T-helper 22 cell (primary cell): ENCODE measurements at places on chromosomes 2 and 18.

DNA sequence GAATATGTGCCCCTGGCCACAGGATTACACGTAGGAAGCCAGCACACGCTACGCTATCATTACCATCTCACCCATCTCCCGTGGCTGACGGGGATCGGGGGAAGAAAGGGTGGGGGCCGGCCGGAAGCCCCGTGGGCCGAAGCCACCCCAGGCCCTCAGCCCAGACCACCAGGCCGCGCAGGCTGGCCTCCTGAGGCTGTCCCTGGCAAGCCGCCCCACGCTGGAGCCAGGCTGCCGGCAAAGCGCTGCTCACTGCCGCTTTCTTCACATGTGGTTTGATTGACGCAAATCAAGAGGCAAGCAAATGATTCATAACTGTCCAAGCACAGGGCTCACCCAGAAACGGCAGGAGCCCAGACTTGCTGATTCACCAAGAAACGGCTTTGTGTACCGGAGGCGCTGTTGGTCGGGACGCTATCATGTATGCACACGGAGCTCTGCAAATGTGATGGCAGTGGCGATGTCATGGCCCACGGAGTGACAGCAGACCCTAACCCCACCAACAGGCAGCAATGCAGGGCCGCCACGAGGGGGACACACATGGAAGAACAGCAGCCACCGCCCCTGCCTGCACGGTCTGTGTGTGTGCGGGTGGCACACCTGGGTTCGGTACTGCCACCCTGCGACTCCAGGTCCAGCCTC lies 125.7 kb downstream of the HDAC4 start:
- peak; percentile 82 for DNase-seq

DNA sequence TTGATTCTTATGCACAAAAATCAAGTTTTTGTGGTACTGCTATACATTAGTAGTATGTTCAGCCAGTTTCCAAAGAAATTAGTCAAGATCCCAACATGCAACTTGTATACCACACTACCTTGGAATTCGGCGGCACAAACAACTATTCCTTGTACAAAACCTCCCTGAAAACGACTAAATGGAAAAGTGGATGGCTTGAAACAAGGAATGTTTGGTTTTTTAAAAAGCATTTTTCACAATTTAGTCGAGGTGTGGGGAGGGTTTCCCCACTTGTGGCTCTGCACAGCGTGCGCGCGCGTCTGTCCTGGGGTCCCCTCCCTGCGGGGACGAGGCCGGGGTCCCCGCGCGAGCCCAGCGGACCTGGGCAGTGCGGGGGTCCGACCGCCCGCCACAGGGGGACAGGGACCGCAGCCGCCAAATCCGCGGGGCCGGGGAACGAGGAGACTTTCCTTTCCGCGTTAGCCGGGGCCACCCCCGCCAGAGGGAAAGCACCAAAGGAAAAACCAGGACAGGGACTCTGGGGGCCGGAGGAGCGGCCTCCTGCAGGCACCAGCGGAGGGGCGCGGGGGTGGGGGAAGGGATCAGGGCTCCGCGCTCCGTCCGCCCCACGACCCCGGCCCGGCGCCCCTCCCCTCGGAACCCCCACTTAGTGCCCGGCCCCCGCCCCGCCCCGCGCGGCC lies 534 bp upstream of the SOCS6 start:
- no peak for DNase-seq

GRCh38 chr18:54358495-54359040 lies 862 bp downstream of the C18orf54 start:
- no peak for DNase-seq

- DNase-seq = no peak
Measured at GRCh38 chr2:85302121-85302520, 25.7 kb downstream of the TGOLN2 start.

GRCh38 chr2:65291216-65292105 lies 63.8 kb downstream of the ACTR2 start:
- no peak for DNase-seq

DNA sequence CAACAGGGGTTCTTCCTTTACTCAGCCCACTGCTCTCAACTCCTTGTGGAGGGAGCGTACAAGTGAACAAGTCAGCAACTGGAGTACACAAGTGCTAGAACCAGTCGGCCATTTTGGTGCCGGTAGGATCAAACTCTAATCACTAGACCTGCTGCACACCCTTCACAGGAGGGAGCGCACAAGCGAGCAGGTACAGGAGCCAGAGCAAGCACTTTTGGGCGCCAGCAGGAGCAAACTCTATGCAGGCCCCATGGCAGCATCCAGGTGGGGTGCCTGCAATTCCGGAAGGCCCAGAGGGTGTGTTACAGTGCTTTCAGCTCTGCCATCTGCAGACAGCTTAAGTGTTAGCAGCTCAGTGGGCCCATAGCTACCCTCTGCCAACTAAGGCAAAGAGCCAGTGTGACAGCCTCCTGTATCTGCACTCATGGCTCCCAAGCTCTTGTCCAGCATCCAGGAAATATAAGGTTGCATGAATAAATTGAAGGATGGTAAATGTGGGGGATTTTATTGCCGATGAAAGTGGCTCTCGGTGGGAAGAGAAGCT lies 426.1 kb downstream of the DCC start:
- no peak for DNase-seq

DNA sequence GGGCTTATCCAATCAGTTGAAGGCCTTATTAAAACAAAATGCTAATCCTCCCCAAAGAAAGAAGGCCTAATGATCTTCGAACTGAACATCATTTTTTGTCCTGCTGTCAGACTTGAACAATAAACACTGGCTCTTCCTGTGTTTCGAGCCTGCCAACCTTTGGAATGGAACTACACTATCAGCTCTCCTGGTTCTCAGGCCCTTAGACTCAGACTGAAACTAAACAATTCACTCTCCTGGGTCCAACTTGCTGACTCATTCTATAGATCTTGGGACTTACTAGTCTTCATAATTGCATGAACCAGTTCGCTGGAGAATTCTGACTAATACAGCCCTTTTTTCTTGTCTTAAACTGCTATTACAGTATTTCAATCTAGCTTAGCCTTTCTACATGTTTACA lies 235.2 kb downstream of the LNPK start:
- no peak for DNase-seq

DNA sequence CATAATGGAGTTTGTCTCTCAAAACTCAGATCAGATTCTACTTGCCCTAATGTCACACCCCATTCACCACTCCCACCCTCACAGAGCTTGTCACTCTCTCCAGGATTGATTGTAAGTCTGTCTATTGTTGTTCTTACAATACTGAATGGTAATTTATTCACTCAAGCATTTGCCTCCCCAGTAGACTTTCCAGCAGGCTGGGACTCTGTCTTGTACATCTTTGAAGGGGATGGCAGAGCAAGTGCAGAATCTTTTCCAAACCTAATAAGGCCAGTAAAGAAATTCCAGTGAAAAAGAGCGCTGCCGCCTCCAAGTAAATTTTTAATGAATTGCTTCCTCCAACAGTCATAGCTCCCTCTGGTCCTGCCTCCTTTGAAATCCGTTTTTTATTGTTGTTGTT lies 56.9 kb downstream of the RBM43 start:
- DNase-seq = no peak

DNA sequence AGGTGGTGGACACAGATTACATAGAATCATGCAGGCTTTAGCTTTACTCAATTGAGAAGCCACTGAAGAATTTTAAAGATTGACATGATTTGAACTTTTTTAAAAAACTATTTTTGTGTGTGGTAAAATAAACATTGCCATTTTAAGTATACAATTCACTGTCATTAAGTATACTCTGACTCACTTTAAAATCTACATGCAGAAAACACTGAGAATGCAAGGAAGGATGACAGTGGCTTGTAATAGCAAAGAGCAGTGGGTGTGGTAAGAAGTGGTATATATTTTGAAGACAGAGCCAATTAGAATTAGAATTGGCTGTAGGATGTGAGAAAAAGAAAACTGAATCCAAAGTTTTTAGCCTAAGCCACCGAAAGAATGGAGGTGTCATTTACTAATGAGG lies 14.9 kb downstream of the TRMT61B start:
- DNase-seq = no peak

DNA sequence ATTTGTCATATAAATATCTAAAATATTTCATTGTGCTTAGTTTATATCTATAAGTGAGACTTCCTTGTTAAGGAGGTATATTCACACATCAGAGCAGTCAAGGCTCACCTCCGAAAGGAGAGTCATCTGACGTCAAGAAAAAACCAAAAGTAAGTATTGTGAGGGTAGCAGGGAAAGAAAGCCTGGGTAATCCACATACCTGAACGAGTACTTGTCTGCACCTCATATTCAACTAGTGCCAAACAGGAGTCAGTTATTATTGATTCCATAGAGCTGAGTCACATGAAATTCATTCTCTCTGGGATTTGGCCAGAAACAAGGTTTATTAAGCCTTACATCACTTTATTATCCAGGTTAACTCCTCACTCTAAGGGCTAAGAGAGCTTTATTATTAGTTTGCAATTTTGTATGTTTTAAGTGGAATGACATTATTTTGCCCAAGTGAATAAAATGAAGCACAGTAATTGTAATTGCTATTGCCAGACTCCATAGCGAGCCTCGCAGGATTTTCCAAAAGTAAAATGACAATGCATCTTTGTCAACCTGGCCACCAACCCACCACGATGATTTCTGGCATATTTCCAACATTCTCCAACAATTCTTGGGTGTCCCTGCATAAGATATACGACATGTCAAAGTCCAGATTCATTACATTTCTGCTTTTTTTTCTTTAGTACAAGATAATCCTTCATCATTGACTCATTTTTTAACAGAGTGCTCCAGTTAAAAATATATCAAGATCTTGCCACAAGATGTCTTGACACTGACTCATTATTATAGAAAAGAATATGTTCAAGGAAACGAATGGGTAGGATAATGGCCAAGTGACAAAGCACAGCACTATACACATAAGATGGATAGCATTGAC lies 1210.4 kb upstream of the ACVR2A start:
- no peak for DNase-seq

DNA sequence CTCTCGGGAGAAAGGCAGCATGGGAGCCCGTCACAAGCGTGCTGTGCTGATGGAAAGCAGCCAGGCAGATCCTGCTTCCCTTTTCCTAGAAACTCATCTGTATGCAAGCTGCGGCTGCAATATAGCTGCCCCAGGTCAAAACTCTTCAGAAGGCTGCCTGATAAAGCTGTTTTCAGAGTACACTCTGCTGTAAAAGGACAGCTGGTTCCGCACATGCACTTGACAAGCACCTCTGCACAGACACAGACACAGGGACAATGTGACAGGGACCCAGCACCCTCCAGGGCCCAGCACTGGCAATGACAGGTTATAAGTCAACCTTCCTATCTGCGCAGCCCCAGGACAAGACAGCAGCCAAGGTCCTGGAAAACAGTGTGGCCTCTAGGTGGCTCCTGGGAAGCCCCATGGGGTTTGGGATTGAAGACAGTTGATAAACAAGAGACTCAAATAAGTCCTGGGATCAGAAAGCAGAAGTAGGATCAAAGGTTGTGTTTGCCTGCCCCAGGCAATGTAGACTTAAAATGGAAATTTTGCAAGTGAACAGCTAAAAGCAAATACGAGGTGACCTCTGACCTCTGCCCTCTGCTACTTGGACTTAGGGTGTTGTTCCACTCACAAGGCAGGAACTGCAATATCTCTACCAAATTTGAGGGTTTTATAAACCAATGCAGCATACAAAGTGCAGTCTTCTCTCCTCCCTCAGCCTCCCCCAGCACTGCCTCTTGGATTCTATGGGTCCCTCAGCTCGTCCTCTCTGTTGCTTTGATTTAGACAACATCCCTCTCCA lies 16.9 kb downstream of the SLC66A2 start:
- DNase-seq = no peak

DNA sequence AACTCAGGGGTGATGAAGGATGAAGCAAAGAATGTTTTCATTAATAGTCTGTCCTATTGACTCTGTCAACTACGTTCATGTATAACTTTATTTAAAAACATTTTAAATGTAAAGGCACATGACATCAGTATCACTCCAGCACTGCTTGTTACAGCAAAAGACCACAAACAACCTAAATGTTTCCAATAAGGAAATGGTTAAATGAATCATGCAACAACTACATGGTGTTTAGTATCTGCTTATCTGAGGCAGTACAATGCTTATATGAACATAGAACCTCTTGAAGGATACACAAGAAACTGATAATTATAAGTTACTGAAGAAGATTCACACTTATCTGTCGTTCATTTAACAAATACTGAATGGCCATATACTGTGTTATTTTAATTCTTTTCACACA lies 8.4 kb downstream of the BARD1 start:
- no peak for DNase-seq

DNA sequence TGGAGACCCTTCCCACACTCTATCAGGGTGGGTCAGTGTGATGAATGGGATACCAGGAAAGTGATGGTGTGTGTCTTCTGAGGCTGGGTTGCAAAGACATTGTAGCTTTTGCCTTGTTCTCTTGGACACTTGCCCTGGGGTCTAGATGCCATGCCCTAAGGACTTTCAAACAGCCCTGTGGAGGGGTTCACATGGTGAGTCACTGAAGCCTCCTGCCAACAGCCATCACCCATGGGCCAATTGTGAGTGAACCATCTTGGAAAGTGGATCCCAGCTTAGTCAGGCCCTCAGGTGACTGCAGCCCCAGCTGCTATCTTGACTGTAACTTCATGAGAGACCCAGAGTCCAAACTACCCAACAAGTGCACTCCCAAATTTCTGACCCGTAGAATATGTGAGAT lies 25.8 kb upstream of the IGFBP5 start:
- no peak for DNase-seq

DNA sequence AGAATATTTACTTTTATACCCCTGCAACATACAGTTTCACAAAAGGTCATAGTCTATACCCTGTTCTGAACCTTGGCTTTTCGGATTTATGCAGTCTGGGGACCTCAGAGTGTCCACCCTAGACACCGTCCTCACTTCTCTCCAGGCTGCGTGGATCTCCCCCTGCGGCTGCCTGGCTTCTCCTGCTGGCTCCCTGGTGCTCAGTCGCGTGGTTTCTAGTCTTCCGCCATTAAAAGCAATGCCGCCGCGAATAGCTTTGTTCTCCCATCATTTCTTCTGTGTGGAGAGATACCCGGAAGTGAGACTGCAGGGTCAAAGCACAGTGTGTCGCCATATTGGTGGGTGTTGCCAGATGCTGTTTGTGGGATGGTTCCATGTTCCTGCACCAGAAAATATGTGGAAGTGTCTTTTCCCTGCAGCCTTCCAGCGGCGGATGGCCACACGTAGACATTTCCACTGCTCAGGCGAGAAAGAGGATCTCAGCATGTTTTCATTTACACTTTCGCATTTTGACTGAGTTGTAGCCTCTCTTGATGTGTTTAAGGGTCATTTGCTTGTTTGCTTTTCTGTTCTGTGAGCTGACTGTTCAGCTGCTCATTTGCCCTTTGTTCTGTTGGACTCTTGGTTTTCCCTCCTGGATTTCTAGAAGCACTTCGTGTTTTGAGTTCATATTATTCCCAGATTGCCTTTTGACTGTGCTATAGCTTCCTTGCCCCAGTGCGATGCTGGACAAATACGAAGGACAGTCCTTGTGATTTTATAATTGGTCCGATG lies 22.9 kb upstream of the ASB1 start:
- DNase-seq = no peak
